Activated CD4-positive, alpha-beta T cell treated with anti-CD3 and anti-CD28 coated beads for 1 hour (primary cell): ENCODE measurements at places on chromosomes 13 and 19.

DNA sequence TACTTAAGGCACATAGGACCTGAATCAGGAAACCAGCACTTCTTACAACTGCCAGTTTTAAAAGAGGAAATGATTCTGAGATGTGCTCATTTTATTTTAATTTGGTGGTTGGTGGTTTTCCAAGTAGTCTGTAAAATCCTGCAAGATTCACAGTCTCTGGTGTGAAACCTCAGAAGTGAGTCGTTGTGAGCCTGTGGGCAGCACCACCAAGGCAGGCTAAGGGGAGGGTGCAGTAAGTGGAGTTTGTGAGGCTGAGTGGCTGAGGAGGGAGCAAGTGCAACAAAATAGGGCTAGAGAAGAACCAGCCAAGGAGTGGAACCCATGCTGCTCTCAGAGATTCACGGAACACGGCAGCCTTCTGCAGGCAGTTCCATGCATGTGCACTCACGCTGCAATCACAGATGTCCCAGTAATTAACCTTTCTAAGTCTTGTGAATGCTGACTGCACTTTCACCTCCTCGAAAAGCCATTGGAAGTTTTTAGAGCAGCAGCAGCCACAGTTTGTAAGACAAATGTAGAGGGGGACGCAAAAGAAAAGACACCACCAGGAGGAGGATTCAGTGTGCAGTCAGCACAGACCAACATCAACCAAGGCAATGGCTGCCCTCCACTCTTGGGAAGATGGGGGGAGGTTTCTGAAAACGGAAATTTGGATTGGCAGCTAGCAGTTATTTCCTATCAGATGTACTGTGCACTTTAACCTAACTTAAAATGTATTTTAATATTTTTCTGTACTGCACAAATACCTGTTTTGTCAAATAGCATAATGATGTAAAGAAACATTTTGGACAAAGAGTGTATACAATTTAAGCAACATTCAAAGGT is 44.9 kb downstream of the ESD start:
- peak; percentile 9 for DNase-seq

GRCh38 chr13:95684418-95684817 is 7.5 kb downstream of the DNAJC3 start:
- no peak for DNase-seq

DNA sequence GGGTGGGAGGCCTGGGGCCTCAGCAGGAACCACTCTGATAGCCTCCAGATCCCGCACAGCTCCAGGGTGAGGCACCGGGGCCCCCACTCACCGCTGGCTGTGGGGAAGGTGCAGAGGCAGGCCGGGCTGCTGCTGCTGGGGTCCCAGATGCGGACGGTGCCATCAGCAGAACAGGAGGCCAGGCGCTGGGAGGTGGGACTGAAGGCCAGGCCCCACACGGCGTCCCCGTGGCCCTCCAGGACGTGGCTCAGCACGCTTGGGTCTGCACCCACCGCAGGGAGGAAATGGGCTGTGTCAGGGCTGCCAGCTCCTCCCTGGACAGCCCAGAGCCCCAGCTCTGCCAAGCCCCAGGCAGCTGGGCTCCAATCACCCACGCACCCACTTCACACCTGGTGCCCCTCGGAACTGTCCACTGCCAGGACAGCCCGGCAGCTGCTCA is 6.1 kb upstream of the PRKD2 start:
- DNase-seq: no peak

DNA sequence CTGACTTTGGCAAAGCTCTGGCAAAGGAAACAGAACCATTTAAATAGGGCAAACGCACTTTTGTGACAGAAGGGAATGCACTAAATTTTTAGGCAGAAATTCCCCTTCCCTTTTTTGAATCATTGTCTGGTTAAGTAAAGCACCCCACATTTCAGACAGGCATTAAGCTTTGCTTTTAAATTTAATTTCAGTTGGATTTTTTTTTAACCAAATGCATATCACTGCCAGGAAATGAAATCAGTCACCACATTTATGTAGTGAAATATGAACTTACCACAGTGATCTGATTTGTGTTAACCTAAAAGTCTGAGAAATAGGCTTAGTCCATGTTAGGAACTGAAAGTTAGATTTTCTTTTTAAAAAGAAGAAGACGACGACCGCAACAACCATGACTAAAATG is 10.8 kb downstream of the GPR183 start:
- DNase-seq: no peak

GRCh38 chr13:87235621-87236020 is 435.6 kb upstream of the SLITRK5 start:
- no peak for DNase-seq

DNA sequence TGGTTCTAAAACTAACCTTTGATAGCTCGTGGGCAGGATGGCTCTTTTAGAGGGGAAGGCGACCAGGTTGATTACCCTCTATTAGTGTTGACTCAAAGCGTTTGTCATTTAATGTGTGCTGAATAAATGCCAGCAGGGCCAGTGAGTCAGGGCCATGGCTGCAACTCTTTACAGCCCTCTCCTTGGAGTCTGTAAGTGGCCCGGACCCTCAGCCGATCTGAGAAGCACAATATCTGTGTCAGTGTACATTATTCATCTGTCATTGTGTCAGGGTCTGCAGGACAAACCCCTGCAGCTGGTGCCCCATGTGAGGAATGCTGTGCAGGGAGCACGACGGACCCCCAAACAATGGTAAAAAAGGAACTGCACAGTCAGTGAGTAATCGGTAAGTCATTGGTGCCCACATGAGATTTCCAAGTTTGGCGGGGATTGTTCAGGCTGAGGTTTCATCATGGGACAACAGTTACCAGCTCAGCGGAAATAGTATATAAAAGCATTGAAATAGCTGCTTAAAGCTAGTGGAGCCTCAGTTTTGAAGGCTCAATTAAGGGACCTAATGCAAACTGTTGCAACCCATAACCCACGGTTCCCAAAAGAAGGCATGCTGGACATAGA is 139.1 kb downstream of the ZNF675 start:
- no peak for DNase-seq

DNA sequence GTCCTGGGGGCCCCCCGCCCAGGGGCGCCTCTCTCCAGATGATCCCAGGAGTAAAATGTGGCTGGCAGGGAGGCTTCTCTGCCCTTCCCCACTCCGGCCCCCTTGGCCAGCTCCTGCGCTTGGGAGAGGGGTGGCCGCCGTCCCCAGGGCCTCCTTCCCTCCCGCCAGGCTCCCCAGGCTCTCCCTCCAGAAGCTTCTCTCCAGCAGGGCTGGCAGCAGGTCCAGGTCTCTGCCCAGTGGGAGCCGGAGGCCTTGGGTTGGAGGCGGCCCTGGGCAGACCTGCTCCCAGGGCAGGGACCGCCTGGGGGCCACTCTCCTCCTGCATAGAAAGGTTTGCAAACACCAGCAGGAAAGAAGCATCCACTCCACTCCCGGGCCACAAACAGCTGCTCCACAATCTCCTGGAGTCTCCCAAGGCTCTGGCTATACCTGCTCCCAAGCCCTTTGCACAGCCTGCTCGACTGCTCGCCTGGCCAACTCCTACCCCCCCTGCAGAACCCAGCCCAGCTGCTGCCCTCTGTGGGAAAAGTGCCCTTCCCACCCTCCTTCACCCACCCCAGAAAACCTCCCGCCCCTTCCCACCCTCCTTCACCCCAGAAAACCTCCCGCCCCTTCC is 26.0 kb downstream of the SBNO2 start:
- DNase-seq: no peak

GRCh38 chr13:43544011-43544410 is 242.8 kb downstream of the ENOX1 start:
- no peak for DNase-seq

GRCh38 chr13:32936716-32937115 is 79.5 kb upstream of the KL start:
- no peak for DNase-seq

DNA sequence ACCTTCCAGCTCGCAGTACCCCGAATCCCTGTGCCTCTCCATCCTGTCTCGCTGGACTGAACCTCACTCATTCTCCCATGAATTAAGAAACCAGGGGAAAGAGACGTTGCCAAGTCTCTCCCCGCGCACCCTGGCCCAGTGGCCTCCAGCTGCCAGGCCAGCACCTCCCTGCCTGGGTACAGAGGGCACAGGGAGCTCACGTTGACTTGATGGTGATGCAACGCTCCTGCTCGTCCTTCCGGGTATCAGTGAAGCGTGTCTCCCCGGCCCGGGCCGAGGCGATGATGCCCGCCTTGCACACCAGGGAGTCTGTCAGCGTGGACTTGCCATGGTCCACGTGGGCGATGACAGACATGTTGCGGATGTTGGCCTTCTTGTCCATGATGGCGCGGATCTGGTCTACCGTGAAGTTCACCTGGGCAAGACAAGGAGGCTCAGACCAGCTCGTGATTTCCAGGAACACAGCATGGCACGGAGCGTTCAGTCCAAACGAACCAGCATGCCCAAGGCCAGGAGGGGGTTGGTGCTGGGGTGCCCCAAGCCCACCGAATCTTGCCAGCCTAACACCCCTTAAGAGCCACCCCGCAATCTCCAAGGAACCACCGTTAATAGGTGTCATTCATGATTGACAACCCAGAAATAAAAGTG is 1.2 kb downstream of the EEF2 start:
- DNase-seq: no peak

- no peak for DNase-seq
Measured at GRCh38 chr13:113938246-113938645, 35.6 kb downstream of the C13orf46 start.

- no peak for DNase-seq
Measured at GRCh38 chr13:33426131-33426530, 140.6 kb upstream of the STARD13 start.

GRCh38 chr13:37869756-37870488 is at the start of gene TRPC4:
Gene TRPC4 (minus strand): TSS chr13:37869772. CDS start chr13:37783333, 86,439 bp downstream.
- DNase-seq: no peak

GRCh38 chr19:48631225-48631624 is 6.0 kb downstream of the DBP start:
- no peak for DNase-seq

DNA sequence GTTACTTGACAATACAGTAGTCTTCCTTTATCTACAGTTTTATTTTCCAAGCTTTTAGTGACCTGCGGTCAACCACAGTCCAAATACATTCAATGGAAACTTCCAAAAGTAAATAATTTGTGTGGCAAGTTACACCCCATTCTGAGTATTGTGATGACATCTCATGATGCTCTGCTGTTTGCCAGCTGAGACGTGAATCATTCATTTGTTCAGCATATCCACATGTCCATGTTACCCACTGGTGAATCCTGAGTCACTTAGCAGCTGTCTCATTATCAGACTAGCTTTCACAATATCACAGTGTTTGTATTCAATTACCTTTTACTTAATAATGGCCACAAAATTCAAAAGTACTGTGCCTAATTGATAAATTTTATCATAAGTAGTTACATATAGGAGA is 179.8 kb downstream of the PRR20E start:
- no peak for DNase-seq

DNA sequence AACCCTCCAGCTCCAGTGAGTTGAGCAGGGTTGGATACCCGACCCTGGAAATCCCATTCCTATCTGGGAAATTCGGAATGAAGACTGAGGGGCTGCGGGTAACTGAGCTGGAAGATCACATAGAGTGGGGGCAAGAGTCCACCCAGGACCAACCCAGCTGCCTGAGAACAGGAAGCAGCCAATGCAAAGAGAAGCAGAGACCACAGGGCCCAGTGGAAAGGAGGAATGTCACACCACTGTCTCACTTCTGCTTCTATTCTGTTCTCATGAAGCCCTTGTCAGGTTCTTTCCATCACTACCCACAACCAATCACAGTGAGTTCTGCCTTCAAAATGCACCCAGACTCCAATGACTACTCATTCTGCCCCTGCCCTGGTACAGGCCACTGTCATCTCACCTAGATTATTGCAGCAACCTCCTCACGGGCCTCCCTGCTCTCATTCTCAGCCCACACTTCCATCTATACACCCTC is 15.3 kb downstream of the DYRK1B start:
- no peak for DNase-seq

GRCh38 chr19:6056801-6057650 is 53.3 kb downstream of the RFX2 start:
- DNase-seq: no peak

DNA sequence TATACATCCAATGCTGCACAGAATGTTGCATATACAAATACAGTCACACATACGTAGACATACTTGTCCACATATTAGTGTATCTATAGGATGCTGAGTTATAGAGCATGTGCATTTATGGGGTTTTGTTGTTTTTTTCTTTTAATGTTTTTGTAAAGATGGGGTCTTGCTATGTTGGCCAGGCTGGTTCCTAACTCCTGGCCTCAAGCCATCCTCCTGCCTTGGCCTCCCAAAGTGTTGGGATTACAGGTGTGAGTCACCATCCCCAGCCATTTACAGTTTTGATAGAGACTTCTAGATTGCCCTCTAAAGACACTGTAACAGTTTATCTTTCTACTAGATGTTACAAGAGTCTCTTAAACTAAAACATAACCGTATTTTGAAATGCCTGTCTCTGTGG is 14.3 kb downstream of the HNRNPUL1 start:
- DNase-seq: no peak

GRCh38 chr19:41649827-41650226 is 23.0 kb upstream of the CEACAM4 start:
- DNase-seq: no peak

DNA sequence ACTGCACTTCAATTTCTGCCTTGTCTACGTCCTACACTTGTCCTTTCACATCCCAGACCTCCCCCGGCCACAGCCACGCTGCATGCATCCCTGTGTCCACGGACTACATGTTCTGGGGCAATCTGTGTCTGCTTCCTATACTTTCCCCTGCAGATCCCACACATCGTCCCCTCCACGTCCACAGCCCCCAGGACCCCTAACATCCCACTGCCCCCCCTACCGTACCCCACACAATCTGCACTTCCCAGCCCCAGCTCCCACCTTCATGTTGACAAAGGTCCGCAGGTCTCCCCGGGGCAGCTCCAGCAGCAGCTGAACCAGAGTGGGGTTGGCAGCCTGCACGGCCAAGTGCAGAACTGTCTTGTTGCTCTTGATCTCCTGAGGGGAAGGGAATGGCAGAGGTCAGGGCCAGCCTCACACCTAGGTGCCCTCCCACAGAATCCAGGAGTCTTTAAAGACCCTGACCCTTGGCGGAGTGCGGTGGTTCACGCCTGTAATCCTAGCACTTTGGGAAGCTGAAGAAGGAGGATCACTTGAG is 10.2 kb downstream of the NFKBID start:
- peak; percentile 47 for DNase-seq

DNA sequence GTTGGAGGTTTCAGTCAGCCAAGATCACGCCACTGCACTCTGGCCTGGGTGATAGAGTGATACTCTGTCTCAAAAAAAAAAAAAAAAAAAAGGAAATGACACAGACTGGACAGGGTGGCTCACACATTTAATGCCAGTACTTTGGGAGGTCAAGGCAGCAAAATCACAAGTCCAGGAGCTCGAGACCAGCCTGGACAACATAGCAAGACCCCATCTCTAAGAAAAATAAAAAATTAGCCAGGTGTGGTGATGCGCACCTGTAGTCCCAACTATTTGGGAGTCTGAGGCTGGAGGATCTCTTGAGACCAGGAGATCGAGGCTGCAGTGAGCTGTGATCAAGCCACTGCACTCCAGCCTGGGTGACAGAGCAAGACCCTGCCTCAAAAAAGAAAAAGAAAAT is 22.6 kb upstream of the NAPA start:
- DNase-seq: no peak

DNA sequence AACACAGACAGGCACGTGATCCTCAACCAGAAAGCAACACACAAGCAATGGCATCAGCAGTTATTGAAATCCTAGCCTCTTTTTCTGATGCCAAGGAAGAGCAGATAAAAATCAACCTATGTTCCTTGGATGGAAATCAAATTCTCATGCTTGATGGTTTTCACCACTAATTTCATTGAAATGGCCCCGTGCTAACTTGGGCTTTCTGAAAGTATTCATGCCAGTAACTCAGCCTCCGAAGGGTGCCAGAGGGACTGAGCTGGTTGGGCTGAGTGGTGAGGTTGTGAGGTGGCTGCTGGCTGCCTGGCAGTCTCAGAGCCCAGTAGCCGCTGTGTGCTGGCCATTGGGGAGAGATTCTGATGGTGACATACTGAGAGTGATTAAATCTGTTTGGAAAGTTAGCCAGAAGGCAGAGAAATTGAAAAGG is 309.3 kb downstream of the DCT start:
- DNase-seq: no peak
